ENCODE measurements at places on chromosomes 16 and 17.
A peak's percentile ranks its signal among the peaks of the same experiment; 100 is the strongest.

DNA sequence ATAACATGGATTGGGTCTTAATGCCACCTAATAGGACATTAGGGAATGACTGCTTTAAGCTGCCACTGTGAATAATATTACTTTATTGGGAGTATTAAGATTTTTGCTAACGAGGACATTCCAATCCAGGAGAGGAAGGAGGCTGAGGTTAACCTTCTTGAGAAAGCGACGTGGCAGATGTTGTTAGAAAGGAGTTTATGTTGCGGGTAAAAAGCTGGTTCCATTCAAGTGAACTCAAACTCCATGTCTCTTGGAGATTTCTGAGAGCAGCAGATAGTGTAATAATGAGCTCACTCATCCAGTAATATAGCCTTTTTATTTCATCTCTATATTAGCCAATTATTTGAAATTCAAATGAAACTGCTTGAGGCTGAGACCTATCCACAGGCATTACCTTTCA lies 75.5 kb downstream of the KNOP1 start:
- DNase-seq, result no peak

DNA sequence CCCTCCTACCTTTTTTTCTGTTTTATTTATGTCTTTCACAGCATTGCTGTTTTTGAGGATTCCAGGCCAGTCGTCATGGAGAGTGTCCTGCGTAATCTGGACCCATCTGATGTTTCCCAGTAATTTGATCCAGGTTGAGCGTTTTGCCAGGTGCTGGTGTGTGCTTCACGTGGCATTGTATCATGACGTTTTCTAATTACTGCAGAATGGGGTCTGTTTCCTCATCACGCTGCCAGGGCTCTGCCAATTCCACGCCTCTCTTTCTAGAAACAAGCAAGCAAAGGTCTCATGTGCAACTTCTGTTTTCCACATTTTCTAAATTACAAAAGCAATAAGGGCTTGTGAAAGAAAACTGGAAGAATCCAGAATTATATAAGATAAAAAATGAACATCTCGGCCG lies 28.3 kb upstream of the BHLHA9 start:
- DNase-seq, result no peak

- DNase-seq, result no peak
These were observed 26.5 kb downstream of the GJD3 start for GRCh38 chr17:40338058-40338457.

DNA sequence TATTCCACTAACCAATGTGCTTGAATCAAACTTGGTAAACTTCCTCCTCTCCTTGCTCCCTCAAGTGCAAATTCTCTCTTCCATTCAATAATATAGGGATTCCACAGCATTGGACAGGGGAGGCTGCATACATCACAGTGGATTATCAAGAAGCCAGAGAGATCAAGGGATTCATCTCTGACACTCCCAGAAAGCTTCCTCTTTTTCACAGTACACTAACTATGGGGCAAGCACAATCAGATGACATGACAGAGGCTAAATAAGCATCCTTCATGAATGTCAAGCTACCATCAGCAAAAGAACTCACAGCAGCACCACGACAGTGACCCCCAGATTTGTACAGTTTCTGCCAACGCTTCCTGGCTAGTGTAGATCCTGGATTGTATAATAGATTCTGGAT lies 178.4 kb upstream of the C17orf78 start:
- DNase-seq, result no peak

- no peak for DNase-seq
These were observed 9.0 kb downstream of the DNAAF8 start for GRCh38 chr16:4743226-4743878.

GRCh38 chr17:79631640-79632431 lies 21.0 kb upstream of the RBFOX3 start:
- no peak for DNase-seq

- no peak for DNase-seq
These were observed 25.6 kb downstream of the SOX9 start for GRCh38 chr17:72146371-72146770.

- DNase-seq, result no peak
These were observed 26.8 kb downstream of the ENDOV start for GRCh38 chr17:80441598-80442322.

- no peak for DNase-seq
These were observed 76.9 kb downstream of the RPA1 start for GRCh38 chr17:1906662-1907101.

- no peak for DNase-seq
These were observed 1.6 kb downstream of the DRC7 start for GRCh38 chr16:57696240-57696639.

- no peak for DNase-seq
These were observed 89.8 kb downstream of the KATNIP start for GRCh38 chr16:27639561-27640276.

- no peak for DNase-seq
These were observed 21.3 kb downstream of the UBN1 start for GRCh38 chr16:4868535-4868934.

GRCh38 chr16:12186774-12187335 lies 210.3 kb downstream of the SNX29 start:
- DNase-seq, result no peak

GRCh38 chr16:85633438-85633743 lies 20.3 kb downstream of the GSE1 start:
- DNase-seq, result no peak

GRCh38 chr17:76757256-76757655 lies 19.3 kb downstream of the MFSD11 start:
- no peak for DNase-seq

DNA sequence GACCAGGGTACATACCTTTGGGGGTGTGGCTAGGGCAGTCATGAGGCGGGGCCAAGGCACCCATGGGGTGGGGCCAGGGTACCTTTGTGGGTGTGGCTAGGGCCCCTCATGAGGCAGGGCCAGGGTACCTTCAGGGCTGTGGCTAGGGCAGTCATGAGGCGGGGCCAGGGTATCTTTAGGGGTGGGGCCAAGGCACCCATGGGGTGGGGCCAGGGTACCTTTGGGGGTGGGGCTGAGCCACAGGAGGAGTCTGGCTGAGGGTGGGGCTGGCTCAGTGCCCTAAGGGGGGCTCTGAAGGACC lies 3.5 kb downstream of the GNG13 start:
- DNase-seq, result no peak

- peak; percentile 26 for DNase-seq
These were observed 2.1 kb downstream of the RHBDL3 start for GRCh38 chr17:32267690-32268205.

- no peak for DNase-seq
These were observed 3.3 kb downstream of the CCL15 start for GRCh38 chr17:35998018-35998545.

GRCh38 chr16:51524555-51525373 lies 373.7 kb upstream of the SALL1 start:
- no peak for DNase-seq

DNA sequence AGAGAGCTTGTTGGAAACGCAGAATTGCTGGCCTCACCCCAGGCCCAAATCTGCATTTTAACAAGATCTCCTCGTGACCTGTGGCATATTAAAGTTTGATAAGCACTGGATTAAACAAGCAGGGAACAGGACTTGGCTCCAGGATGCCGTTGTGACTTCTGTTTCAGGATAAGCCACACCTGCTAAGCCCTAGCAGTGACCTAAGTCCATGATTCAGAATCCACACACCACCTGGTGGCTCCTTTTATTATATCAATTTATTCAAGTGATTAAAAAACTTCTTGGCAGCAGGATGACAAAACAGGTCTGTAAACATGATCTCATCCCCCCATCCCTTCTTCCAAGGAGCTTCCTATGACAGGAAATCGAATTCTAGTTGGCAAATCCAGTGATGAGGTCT lies 9.1 kb downstream of the NAGPA start:
- no peak for DNase-seq

DNA sequence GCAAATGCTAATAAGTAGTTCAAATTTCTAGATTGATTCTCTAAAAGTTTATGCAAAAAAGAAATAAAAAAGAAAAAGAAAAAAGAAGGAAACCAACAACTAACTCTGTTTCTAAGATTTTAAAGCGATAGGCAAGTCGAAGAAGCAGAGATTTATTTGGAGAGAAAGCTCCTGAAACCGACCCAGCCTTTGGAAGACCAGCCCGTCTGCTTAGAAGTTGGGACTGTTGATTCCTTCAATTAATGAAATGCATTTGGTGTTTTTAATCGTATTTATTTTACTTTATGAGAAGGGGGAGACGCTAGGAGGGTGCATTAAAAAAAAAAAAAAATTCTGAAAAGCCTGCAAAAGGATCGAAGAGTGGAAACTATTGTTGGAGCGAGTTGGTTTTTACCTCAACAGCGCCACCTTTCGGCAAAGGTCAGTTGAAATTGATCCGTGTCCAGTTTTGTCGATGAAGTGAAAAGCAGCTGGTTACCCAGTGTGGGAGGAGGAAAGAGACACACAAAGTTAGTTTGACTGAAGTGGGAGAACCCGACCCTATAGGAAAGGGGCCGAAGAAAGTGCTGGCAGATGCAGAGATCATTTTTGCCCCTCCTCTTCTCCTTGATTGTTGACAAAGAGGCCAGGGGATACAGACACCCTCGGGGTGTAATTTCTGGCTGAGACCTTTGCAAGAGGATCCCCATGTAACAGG lies 1.5 kb upstream of the MAF start:
- DNase-seq, result peak; percentile 76

GRCh38 chr16:63331111-63331510 lies 1294.9 kb upstream of the CDH8 start:
- DNase-seq, result no peak

GRCh38 chr17:38660097-38661025 lies 14.4 kb downstream of the EPOP start:
- no peak for DNase-seq

DNA sequence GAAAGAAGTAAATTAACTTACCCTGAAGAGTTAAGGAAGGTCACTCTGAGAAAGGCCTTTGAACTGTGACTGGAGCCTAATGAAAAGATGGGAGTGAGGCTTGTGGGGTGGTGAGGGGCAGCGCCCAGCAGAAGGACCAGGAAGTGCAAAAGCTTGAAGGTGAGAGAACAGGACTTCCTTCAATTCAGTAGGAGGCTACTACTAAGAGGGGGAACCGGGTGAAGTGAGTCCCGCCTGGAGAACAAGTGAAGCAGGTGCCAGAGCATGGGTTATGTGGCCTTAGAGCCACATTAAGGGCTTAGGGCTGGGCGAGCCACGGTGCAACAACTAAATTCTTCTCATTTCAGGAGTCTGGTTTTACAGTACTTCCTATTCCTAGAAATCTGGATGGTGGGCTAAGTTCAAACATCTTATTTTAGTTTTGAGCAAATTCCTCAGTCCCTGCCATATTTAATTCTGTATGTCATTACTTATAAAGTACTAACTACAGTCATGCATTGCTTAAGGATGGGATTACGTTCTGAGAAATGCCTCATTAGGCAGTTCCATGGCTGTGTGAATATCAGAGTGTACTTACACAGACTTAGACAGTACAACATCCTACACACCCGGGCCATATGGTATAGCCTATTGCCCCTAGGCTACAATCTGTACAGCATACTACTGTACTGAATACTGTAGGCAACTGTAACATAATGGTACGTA lies 5.1 kb downstream of the CFAP20 start:
- no peak for DNase-seq

GRCh38 chr17:46078675-46079074 lies 79.6 kb downstream of the STH start:
- no peak for DNase-seq

DNA sequence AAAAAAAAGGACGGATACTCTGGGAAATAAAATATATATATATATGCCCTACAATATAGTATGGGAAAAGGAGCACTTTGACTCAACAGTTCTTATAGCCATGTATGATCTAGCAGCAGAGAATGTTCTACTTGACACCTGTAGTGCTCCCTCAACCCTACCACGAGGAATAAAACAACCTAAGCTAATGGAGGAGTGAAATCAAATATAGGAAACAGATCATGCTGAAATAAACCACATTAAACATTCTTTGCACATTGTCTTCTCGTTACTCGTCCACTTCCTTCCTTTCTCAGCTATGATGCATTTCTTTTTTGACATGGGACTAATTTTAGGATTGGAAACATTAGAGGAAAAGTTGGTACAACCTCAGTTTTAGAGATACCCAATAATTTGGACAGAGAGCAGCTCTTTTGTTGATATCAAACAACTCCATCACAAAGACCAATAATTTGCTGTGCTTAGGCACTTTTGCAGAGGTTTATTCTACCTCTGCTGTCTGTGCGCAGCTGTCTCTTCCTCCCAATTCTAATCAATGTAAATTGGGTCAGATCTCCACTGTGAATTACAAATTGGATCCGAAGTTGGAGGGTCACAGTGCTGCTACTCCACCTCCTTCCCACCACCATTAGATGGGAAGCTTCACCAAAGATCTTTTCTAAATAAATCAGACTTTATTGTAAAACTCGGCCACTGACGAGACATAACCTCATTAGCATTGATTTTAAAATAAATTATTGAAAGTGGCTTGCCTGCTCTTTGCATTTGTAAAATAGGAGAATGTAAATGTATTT lies 65.8 kb downstream of the SNX11 start:
- no peak for DNase-seq

DNA sequence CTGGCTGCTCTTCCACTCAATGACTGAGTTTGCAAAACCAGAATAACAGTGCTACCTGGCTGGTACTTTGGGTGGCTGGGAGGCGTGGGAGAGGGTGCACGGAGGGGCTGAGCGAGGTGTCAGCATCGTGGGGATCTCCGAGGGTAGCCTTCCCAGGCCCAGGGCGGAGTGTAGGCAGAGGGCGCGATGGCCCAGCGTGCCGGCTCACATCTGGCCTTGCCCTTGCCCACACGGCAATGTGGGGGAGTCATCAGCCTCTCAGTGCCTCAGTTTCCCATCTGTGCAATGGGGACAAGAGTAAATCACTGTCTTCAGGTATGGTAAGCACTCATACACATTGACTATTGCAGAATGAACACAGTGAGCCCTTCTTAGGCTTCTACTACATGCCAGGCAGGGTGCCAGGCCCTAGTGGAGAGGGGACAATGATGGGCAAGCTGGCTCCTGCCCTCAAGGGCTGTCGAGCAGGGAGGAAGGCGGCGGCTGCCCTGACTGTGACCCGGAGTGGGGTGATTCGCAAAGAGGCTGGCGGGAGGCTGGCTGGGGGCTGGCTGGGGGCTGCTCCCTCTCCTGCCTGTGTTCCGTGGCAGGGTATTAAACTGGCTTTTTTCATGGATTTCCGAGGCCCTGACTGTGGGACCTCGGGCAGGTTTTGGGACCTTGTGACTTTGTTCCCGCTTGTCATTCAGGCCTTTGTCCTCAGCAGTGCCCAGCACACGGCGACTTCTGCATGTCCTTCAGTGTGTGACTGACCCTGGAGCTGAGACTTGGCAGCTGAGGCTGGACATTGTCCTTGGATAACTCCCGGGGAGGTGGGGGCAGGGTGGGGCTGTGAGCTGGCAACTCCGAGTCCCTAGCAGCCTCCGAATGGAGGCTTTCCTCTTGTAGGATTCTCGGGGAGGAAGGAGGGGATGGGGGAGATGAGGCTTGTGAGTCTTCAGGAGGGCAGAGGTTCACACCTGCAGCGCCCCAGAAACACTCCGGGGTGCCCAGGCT lies 243.1 kb downstream of the SEC14L1 start:
- no peak for DNase-seq

GRCh38 chr17:80822700-80823410 lies 168.8 kb upstream of the CHMP6 start:
- DNase-seq, result peak; percentile 18

- no peak for DNase-seq
These were observed 56.5 kb downstream of the TANC2 start for GRCh38 chr17:63022567-63022966.

- DNase-seq, result no peak
These were observed 40.6 kb upstream of the XYLT1 start for GRCh38 chr16:17511340-17511739.
